Type B pancreatic cell (in vitro differentiated cells): ENCODE measurements at places on chromosomes 6 and 20. TPM values are rescaled to one million over a fixed set of nuclear protein-coding genes. Genes with fewer than 3 reads are reported as not detected.

DNA sequence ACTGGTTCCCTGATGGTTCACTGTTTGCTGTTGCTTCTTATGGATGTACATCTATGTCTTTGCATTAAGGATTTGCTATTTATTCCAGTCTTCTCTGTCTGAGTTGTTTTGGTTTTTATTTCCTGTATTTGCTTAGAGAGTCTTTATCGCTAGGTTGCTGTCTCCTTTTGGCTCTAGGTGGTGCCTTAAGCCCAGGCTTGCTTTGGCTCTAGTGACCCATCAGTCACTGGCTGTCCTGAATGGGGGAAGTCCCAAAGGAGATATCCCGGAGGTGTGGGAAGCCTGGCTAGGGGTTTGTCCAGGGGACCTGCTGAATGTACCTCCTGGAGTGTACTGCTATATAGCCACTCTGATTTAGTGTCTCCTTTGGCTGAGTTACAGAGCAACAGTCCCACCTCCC is 53.4 kb downstream of the MCHR2 start:
- DNase-seq: no peak

DNA sequence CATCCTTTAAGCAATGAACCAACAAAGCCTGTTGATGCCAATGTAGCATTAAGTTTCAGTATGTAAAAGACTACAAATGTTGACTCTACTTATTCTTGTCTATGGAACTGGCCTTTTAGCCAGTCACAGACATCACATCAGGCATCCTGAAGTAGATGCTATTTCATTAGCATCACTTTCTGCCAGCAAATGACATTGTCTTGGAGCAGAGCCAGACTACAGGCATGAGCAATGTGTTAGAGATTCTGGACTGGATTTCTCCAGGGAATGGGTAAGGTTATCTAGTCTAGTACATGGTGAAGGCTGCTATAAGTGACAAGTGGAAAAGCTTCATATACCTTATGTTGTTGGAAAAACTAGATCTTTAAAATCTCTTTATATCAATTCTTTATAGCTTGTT is 142.9 kb downstream of the ADGRB3 start:
- DNase-seq: no peak

The MUC22 gene
- total RNA-seq: 1.6 and 4.9 TPM in 2 replicates

The MOG gene
- total RNA-seq: not detected in 2 replicates

The ADGRF4 gene
- total RNA-seq: 0.87 and 2.3 TPM in 2 replicates
